Thoracic aorta (tissue), 2 donors: ENCODE measurements at places on chromosomes 4 and X. TPM values are rescaled to one million over a fixed set of nuclear protein-coding genes. Genes with fewer than 3 reads are reported as not detected.

DNA sequence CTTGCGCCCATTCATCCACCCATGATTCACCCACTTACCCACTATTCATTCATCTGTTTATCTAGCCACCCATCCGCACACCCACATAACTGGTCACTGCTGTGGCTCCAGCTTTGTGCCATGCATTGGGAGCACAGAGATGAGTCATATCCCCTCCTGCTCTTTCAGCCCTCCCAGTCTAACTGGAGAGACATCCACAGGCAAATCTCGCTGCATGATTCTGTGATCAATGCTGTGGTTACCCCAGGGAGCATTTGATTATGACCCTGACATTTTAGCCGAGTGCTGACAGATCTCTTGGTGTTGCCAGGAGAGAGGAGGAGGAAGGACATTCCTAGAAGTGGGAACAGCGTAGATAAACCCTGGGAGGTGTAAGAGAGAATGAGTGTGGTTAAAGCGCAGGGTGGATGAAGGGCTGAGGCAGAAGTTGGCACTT is 10.4 kb upstream of the PORCN start:
- DNase-seq, result no peak

- no peak for DNase-seq
Observed at GRCh38 chr4:138050601-138051000, 191.5 kb downstream of the SLC7A11 start.

DNA sequence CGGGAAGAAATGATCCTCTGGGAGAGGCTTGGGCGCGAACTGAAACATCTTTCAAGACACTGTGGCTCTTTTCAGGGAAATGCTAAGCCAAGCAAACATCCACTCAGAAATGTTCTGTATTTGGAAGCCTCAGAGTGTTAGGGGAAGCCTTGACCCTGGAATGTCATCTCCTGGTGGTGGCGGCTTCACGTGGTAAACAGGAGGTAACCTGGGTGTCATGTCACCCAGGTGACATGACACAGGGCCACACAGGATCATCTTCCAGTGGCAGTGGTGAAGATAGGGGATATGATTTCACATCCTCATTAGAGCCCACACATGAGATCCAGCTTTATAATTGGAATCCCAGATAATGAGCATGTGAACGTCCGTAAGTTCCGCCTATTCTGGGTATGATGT is 140.0 kb downstream of the TBL1X start:
- DNase-seq, result no peak

- no peak for DNase-seq
Observed at GRCh38 chrX:132443196-132444135, 45.4 kb downstream of the MBNL3 start.

- no peak for DNase-seq
Observed at GRCh38 chr4:82851318-82851717, 39.6 kb downstream of the SEC31A start.

DNA sequence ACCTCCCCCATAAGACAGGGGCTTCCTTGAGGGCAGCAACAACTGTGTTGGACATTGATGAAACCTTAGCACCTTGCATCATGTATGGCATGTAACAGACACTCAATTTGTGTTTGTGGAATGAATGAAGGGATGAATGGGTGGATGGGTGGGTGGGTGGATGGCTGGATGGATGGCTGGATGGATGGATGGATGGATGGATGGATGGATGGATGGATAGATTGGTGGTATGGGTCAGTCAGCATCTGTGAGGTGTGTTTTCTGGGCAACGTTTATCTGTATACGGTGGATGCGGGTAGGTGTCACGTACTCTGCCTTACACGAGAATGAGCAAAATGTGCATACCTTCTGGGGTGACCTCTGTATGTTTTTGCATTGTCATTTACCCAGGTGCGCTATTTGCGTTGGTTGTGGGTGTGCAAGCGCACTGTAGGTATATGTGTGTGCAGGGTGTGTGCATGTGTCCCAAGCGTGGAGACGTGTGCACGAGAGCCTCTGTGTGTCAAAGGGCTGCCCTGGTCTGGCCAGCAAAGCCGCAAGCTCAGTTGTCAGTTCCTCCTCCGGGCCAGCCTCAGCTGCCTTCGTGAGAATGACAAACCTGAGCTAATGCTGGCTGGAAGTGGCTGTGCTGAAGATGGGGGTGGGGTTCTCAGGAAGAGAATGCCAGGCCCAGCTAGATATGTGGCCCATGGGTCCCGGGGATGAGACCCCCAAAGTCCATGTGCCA is 26.5 kb downstream of the ELF4 start:
- DNase-seq, result no peak

DNA sequence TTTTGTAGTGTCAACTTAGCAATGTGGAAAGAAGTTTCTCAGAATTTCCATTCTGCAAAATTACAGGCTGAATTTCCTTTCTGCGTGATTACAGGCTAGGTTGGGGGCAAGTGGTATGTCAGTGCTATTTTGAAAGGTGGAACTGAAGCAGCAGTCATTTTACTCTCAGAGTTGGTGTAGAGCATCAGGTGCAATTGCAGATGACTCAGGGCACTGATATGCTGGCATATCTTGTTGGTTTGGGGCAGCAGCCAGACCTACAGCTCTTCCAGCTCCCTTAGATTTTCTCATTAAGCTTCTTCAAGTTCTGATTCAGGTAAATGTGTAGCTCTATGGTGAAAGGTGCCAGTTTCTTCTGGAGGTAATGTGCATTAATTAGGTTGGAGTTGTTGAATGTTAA is 930.7 kb upstream of the PCDH10 start:
- no peak for DNase-seq

SYN1 gene
- 0.85 TPM for total RNA-seq

PPBP gene
- total RNA-seq, result not detected

FAM53A gene
- total RNA-seq, result 5.1 TPM

NDNF gene
- 16.0 TPM for total RNA-seq

MRPS18C gene
- 17.3 TPM for total RNA-seq
